Psoas muscle (tissue), 8 donors: ENCODE measurements at places on chromosomes 16 and 17. TPM values are rescaled to one million over a fixed set of nuclear protein-coding genes. Genes with fewer than 3 reads are reported as not detected.

NPIPA3 gene
- 1.8 TPM for total RNA-seq

DNA sequence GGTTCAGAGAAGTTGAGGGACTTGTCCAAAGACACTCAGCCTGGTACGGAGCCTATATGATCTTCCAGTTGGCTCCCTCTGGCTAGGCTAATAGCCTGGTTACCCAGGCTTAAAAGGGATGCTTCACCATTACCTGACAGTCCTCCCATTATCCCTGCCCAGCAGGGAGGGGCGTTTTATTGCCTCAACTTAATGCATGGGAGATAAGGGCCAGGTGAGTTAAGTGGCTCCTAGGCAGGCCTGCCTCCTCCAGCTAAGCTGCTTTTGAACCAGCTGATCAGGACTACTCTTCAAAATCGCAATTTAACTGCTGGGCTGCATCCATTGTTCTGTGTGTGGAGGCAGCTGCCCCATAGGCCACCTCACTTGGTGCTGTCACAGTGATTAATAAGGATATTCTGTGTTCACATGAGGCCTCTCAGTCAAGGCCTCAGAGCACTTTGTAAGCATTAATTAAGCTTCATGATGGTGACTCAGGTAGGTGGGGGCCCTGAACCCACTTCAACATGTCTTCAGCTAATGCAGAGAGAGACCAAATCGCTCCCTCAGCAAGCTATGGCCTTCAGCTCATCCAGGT lies 27.9 kb downstream of the SMPD3 start:
- no peaks in the 10 kb centered on the region for H3K27me3 ChIP-seq
- no peaks in the 10 kb centered on the region for H3K36me3 ChIP-seq
- DNase-seq: no peak
- no peaks in the 10 kb centered on the region for H3K4me1 ChIP-seq
- no peak overlapping the region for H3K4me3 ChIP-seq

- DNase-seq: no peak
- no peaks in the 10 kb centered on the region for H3K36me3 ChIP-seq
- no peaks in the 10 kb centered on the region for H3K27me3 ChIP-seq
- no peaks in the 10 kb centered on the region for H3K4me1 ChIP-seq
- no peak overlapping the region for H3K27ac ChIP-seq
Observed at GRCh38 chr17:43636426-43636825, 25.3 kb downstream of the MEOX1 start.

DNA sequence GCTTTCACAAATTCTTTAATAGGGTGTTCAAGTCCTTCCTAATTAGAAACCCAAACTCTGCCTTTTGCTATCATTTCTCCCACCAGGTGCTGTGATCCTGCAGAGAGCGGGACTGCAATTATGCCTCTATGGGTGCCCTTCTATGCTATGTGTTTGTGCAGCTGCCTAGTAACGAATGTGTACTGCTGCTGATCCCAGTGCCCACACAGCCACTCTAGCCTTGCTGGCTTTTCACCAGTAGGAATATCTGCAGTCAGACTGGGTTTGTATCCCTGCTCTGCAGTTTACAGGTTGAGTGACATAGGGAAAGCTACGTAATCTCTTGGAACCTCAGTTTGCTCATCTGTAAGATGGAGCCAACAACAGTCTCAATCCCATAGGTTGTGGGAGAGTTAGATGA lies 179.6 kb upstream of the IRX3 start:
- H3K36me3 ChIP-seq: no peaks in the 10 kb centered on the region
- no peak for DNase-seq
- no peak overlapping the region for H3K27ac ChIP-seq
- H3K4me1 ChIP-seq: no peaks in the 10 kb centered on the region
- H3K27me3 ChIP-seq: peaks cover 2% of the 10 kb centered on the region
- no peak overlapping the region for H3K4me3 ChIP-seq

DNA sequence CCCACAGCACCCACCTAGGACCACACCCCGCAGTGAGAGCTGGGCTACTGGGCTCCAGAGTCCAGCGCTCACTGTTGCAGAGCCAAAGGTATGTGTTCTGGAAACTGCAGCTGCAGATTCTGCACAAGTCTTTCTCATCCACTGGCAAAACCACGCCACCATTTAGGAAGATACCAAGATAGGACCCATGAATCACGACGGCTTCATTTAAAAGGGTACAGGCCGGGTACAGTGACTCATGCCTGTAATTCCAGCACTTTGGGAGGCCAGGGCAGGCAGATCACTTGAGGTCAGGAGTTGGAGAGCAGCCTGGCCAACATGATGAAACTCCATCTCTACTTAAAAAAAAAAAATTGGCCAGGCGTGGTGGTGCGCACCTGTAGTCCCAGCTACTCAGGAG lies 18.8 kb downstream of the FOXF1 start:
- peaks cover 35% of the 10 kb centered on the region for H3K36me3 ChIP-seq
- no peaks in the 10 kb centered on the region for H3K27me3 ChIP-seq
- H3K27ac ChIP-seq: no peak overlapping the region

DNA sequence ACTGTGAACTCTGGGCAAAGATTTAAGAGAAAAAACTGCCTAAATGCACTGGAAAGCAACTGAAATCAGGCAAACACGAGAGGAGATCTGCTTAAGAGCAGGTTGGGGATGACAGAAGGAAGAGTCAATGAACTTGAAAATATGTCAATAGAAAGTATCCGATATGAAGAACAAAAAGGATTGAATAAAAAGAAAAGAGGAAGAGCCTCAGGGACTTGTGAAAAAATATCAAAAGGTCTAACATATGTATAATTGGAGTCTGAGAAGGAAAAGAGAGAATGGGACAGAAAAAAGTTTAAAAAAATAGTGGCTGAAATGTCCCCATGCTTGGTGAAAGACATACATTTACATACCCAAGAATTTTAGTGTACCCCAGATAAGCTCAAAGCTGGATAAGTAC lies 195.5 kb downstream of the COPRS start:
- no peaks in the 10 kb centered on the region for H3K4me1 ChIP-seq
- no peak for DNase-seq
- H3K27ac ChIP-seq: no peak overlapping the region

- no peak overlapping the region for H3K27ac ChIP-seq
- no peaks in the 10 kb centered on the region for H3K4me1 ChIP-seq
- H3K27me3 ChIP-seq: no peaks in the 10 kb centered on the region
- no peaks in the 10 kb centered on the region for H3K36me3 ChIP-seq
- DNase-seq: no peak
Observed at GRCh38 chr17:73427198-73427597, 115.4 kb upstream of the CDC42EP4 start.

COX4I1 gene
- total RNA-seq: 859 TPM
